ENCODE measurements at places on chromosomes 1 and 21.

GRCh38 chr1:200642481-200642880 is 21.9 kb upstream of the KIF14 start:
- no peak for DNase-seq

- no peak for DNase-seq
Observed at GRCh38 chr1:45934947-45935346, 131.5 kb downstream of the MAST2 start.

DNA sequence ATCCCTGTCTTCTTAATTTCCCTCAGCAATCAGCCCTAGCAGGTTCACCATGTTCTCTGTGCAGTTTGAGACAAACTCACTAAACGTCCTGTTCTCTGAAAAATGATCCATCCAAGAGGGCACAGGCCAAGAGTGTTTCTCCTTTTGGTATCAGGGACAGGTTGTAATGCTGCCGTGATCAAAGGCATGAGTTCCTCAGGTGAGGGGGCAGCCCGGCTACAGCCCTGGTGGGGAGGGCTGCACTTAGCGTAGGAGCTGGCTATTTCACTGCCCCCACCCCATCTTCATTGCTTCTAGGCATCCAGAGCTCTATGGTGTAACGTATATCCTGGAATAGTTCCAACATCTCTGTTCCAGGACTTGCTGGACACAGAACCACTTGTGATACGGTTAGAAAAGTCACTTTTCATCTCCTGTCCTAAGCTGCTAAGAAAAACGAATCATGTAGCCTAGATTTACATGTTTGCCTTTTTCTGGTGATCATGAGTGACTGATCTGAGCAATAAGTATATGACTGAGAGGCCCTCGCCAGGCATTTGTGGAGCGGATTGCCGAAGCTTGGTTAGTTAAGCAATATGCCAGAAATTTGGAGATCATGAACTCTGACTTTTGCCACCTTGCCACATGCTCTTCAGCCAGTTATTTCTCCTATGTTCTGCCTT is 41.1 kb upstream of the SRP9 start:
- no peak for DNase-seq

- no peak for DNase-seq
Observed at GRCh38 chr1:185444676-185445075, 127.6 kb upstream of the IVNS1ABP start.

DNA sequence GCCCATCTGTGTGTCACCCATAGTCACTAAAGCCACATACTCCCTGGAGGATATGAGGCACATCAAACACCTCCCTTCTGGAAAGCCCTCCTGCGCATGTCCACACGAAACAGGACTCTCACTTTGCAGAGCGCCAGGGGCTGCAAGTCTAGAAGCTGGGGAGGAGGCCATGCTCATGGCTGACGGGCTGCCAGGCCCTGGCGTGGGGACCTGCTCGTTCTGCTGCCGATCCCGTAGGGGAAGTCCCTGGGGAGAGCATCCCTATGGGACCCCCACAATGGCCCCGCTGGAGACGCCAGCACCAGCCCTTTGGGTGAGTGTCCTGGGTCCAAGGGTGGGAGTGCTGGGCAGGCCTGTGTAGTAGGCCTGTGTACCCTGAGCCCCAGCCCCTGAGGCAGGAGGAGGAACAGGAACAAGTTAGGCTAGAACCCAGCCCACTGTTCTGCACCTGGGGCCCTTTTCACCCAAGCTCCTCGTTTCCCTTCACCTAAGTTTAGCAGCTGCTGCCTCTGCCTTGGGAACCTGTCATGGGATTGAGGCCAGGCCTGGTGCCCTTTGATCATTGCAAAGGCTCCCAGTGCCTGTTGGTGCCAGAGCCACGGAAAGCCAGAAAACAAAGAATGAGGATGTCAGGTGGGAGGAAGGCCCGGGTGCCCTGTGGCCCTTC is 9.9 kb downstream of the FAM3B start:
- DNase-seq, result no peak

GRCh38 chr1:26767714-26768113 is 20.0 kb upstream of the PIGV start:
- DNase-seq, result no peak

DNA sequence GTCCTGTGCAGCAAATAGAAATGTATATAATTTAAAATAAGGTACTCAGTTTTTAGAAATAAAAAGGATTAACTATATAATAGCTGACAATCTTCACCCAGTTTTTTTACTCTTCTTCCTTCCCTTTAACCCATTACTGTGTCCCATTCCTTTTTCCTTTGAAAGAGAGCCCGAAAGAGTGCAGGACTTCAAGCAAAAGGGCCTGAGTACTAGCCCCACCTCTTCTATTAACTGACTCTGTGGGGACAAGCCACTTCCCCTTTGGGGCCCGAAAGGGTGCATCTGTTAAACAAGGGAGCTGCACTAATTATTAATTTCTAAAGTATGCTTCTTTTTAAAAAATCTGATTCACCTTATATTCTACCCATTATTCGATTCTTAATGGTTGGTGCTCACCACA is 3.3 kb downstream of the USP24 start:
- DNase-seq, result no peak

DNA sequence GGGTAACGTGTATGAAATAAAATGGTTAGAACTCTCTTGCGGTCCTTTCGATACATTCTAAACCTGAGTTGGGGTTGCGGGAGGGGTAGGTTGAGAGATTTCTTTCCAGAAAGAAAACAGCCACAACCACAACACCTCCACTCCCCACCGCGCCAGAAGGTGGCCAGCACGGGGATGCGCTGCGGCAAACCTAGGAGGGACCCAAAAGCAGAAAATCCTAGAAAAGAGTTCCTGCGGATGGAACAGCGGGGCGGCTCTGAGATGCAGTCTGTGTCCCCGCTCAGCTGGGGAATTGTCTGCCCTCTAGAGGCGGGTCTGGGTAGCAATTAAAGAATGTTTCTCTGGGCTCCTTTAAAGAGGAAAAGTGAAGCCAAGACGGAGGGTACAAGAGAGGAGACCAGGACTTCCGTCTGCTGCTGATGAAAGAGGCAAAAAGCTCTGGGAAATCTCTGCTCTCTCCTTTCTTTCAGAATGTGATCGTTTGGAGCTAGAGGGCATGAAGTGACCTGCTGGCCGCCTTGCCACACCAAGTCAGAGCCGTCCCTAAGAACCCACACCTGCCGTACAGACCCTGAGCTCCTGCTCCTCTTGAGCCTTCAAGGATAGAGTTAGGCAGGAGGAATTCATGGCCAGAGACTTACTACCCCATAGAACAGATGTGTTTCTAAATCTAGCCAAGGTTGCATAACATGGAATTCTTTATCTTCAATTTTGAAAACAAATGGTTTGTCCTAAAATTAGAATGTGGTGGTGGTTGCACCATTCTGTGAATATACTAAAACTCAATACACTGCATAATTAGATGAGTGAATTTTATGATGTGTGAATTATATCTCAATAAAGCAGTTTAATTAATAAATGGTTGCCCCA is 46.5 kb upstream of the COA6 start:
- DNase-seq, result no peak

DNA sequence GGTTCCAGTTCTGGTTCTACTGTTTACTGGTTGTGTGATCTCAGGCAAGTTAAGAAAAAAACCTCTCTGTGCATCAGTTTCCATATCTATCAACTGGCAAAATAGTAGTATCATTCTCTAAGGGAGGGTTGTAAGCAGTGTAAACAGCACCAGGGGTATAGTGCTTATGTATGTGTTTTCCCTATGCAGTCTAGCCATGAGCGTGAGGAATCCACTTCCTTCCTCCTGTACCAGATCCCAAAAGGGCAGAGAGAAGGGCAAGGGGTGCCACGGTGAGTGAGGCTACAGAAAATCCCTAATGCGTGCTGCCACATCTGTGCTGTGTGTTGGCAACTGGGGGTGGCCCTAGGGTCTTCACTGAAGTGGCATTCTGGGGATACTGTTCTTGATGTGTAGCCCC is 18.4 kb upstream of the RNF19B start:
- DNase-seq, result no peak

- DNase-seq, result no peak
Observed at GRCh38 chr1:189751311-189751710, 726.4 kb downstream of the BRINP3 start.

GRCh38 chr1:150273311-150273710 is 721 bp downstream of the C1orf54 start:
- no peak for DNase-seq

- no peak for DNase-seq
Observed at GRCh38 chr1:30034105-30034626, 689.2 kb downstream of the MATN1 start.

DNA sequence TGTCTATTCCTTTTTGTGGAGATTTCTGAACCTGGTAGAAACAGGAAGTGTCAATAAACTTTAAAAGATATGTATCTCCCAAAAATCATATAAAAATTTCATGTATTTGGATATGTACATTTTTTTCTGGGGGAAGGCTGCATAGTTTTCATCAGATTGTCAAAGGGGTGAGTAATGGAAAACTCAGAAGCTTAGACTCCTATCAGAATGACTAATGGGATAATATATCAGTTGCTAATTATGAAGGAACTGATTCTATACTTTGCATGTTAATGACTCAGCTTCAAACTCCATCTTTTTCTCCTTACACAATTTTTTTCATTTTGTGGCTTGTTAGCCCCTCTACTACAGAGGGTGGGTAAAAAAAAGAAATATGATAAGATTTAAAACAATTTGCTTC is 55.9 kb downstream of the GON4L start:
- no peak for DNase-seq

- no peak for DNase-seq
Observed at GRCh38 chr21:46190491-46191131, 6.4 kb upstream of the SPATC1L start.

GRCh38 chr21:31343680-31344480 is at the start of gene TIAM1:
TIAM1 (minus strand) TSS chr21:31344261; CDS start chr21:31266972, 77,289 bp downstream.
- no peak for DNase-seq

DNA sequence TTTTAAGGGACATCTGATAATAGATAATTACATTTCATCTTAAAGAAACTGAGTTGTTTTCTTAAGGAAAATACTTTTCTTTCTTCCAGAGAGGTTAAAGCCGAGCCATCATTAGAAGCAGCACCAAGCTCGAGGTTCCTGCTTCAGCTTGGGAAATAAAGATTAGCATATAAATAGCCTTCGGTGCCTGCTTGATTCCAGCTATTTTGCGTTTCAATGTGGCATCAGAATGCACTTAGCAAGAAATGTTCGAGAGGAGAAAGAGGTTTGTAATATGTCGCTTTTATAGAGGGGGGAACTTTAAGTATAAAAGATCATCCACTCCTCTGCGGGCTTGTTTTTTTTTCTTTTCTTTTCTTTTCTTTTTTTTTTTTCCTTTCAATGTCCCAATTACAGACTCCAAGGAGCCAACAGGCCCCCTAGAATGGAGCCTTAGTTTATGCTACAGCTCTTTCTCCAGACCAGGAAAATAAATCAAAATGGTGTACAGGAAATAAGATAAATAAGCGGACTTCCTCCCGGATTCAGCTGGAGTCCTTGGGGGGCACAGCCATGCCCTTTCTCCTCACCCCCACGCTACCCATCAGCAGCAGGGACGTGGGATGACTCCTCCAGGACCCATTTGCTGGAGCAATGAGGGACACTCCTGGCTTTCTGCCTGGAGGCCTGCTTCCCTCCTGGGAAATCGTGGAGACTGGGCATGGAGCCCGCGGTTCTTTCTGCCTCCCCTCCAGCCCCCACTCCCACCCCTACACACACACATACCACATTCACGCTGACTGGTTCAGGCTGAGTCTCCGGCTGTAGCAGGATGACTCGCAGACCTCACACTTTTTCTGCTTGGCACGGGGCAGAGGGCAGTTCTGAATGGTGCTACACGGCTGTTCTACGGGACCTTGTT is 131.6 kb downstream of the RRAGC start:
- DNase-seq, result no peak

DNA sequence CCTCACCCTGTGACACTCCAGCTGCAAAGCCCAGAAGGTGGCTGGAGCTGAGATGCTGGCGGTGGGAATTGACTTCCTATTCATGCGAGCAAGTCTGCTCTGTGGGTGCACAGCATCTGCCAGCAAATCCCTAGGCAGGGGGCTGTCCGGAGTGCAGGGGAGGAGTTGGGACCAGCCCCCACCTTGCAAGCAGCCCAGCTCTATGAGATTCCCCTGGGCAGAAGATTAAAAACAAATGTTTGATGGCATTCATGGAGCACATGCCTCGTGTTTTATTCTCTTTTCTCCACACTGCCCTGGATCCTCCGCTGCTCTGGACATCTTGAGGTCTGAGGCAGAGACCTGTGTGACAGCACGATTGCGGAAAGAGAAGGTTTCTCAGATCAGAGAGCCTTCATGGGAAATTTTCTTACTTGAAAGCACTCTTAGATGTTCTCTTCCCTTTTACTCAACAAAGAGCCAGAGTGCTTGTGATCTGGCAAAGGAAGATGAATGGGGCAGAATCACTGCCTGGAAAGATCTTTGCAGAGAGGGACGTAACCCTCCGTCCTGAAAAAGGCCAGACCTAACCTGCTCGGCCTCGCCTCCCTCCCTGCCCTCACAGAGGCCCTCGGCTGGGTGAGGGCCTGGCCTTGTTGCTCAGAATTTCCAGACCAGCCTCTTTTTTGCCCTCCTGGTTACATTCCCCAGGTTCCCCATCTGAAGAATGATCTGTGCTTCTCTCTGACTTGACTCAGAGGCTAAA is 597.1 kb downstream of the KIF26B start:
- no peak for DNase-seq

- no peak for DNase-seq
Observed at GRCh38 chr21:31195334-31196015, 148.6 kb downstream of the TIAM1 start.

DNA sequence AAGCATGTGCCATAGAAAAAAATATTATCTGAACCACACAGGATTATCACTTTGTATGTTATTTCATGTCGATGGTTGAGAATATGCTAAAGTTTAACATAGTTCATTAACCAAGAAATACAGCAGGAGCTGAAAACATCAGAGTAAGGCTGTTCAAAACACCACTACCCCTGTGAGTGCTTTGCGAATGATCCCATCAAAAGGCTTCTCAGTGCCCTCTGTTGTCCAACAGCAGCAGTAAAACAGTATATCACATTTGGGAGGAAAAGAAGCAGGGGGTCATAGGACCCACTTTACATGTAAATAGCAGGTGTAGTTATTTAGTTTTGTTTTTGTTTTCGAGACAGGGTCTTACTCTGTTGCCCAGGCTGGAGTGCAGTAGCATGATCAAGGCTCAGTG is 289.4 kb upstream of the FMN2 start:
- DNase-seq, result no peak

DNA sequence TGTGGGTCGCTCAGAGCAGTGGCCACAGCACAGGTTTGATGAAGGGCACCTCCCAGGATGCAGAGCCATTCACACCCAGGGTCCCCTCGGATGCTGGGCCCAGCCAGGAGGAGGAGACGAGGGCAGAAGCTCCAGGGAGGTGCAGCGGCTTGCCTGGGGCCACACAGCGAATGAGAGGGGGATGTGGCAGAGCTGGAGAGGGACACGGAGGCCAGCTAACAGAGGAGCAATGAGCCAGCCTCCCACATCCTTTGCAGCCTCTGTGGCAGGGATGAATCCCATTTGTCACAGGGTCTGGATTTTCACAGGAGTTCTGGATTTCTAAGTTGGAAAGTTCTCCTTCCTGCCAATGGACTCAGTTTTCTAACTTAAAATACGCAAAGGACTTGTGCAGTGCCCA is 35.9 kb downstream of the CHD5 start:
- DNase-seq, result no peak

DNA sequence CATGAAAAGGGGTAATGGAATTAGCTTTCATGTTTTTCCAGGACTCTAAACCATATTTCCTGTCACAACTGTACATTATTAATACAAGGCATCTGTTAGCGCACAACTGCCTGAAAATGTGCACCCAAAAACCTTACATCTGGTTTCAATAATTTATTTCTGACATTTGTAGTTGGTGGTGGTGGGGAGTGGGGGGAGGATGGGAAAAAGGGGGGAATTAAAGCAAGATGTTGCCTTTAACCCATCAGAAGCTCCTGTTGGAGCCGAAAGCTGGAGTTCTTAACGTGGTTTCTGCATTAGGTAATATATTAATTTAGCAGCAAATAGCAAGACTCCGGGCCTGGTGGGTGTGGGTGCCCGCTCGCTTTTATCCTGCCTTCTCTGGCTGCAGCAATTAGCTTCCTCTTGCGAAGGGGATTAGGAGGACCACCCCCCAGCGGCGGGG is 36.9 kb upstream of the HHAT start:
- no peak for DNase-seq
